ENCODE measurements at places on chromosomes 7 and 10.

DNA sequence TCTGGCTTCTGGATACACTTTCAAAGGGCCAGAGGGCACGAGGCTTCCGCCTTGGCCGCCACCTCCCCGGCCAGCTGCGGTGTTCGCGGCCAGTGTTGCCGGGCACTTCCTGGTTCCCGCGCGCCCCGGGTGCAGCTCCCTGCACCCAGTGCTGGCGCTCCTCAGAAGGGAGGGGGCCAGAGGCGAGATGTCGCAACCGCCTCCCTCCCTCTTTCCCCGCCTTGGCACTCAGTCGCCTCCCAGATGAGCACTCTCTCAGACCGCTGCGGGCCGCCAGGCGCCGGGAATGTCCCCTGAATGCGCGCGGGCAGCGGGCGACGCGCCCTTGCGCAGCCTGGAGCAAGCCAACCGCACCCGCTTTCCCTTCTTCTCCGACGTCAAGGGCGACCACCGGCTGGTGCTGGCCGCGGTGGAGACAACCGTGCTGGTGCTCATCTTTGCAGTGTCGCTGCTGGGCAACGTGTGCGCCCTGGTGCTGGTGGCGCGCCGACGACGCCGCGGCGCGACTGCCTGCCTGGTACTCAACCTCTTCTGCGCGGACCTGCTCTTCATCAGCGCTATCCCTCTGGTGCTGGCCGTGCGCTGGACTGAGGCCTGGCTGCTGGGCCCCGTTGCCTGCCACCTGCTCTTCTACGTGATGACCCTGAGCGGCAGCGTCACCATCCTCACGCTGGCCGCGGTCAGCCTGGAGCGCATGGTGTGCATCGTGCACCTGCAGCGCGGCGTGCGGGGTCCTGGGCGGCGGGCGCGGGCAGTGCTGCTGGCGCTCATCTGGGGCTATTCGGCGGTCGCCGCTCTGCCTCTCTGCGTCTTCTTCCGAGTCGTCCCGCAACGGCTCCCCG, at the start of gene FFAR4:
Gene FFAR4, plus strand, starts transcription at position 231 of the 842 bp plus-strand sequence. Its CDS starts 56 bp downstream, at position 287.
- DNase-seq: no peak

DNA sequence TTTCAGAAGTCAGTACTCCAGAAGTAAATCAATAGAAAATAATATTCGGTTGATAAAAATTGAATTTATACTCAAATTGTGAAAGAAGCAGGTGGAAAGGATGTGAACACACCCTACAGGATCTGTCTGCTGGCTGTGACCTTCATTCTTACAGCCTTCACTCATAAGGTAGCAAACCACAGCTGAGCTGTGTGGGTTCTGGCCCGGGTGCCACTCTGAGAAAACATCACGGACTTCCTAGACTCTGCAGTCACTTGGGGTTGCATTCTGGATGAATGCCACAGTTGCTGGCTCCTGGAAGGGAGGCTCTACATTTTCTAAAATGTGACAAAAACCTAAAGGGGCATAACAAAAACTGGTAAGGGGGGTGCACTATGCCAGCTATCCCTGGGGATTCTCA, 36.0 kb upstream of the ABLIM1 start:
- peak; percentile 31 for DNase-seq

DNA sequence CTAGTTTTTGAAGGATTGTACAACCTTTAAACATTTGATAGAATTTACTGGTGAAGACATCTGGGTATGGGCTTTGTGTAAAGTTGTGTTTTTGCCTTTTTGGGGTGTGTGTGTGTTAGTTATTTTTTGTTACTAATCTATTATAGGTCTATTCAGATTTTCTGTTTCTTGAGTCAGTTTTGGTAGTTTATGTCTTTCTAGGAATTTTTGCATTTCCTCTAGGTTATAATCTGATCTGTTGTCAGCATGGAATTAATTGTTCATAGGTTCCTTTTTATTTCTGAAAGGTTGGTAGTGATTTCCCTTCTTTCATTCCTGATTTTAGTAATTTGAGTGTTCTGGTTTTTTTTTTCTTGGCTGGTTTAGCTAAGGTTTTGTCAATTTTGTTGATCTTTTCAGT, 17.7 kb downstream of the SEPTIN7 start:
- no peak for DNase-seq

GRCh38 chr7:105493923-105494315, 28.2 kb downstream of the PUS7 start:
- DNase-seq: no peak

DNA sequence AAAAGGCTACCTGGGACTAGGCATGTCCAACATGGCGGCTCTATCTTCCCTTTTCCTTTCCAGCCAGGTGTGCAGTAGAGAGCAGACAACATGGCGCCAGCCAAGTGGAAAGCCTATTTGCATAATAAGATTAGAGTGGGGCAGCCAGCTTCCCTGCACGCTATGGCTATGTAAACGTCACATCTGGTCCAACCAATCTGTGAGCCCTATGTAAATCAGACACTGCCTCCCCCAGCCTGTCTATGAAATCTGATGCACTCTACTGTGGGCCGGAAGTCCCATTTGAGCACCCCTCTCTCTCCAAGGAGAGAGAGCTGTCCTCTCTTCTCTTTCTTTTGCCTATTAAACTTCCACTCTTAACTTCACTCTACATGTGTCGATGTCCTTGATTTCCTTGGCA, 984.9 kb upstream of the AUTS2 start:
- DNase-seq: no peak

DNA sequence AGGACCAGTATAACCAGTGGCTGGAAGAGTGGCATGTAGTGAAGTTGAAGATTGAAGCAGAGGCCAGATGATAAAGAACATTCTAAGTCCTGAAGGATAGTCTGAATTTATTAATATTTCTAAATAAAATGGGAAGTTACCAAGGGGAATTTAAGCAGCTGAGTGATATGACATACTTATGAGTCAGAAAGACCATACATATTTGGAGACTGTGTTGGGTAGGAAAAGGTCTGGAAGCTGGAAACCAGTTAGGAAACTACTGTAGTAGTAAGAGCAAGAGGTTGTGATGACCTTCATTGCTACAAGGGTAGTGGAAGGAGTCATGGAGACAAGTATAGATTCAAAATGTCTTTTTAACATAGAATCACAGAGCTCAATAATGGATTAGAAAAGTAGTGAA, 752.3 kb downstream of the SUGCT start:
- DNase-seq: no peak

GRCh38 chr7:107394276-107394675, 75.6 kb upstream of the GPR22 start:
- no peak for DNase-seq

DNA sequence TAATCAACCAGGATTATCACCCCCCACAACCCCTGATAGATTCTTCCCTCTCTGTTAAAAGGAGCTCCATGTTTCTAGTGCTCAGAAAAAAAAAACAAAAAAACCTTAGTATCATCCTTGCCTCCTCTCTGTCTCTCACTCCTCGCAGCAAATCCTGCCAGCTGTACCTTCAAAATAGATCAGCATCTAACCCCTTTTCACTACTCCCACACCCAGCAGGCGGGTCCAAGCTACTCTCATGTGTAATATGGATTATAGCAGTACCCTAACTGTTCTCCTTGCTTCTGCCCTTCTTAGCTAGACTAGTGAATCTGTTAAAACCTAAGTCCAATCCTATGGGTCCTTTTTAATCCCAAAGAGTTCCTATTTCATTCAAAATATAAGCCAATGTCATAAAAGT, 667.4 kb downstream of the MAGI2 start:
- no peak for DNase-seq

- no peak for DNase-seq
Measured at GRCh38 chr7:105723572-105723971, 142.3 kb upstream of the EFCAB10 start.

- DNase-seq: no peak
Measured at GRCh38 chr10:5645944-5646617, 20.3 kb downstream of the ASB13 start.

DNA sequence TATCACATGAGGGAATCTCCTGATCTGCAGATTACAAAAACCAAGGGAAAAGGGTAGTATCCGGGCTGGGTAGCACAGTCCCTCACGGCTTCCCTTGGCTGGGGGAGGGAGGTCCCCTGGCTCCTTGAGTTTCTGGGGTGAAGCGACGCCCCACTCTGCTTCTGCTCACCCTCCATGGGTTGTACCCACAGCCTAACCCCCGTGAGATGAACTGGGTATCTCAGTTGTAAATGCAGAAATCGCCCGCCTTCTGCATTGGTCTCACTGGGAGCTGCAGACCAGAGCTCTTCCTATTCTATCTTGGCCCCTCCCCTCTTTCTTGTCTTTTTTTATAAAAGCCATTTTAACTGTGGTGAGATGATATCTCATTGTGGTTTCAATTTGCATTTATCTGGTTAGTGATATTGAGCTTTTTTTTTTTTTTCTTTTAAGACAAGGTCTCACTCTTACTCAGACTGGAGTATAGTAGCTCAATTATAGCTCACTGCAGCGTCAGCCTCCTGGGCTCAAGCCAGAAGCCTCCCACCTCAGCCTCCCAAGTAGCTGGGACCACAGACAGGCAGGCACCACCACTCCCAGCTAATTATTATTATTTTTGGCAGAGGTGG, 87.8 kb downstream of the ABCC2 start:
- DNase-seq: peak; percentile 47

DNA sequence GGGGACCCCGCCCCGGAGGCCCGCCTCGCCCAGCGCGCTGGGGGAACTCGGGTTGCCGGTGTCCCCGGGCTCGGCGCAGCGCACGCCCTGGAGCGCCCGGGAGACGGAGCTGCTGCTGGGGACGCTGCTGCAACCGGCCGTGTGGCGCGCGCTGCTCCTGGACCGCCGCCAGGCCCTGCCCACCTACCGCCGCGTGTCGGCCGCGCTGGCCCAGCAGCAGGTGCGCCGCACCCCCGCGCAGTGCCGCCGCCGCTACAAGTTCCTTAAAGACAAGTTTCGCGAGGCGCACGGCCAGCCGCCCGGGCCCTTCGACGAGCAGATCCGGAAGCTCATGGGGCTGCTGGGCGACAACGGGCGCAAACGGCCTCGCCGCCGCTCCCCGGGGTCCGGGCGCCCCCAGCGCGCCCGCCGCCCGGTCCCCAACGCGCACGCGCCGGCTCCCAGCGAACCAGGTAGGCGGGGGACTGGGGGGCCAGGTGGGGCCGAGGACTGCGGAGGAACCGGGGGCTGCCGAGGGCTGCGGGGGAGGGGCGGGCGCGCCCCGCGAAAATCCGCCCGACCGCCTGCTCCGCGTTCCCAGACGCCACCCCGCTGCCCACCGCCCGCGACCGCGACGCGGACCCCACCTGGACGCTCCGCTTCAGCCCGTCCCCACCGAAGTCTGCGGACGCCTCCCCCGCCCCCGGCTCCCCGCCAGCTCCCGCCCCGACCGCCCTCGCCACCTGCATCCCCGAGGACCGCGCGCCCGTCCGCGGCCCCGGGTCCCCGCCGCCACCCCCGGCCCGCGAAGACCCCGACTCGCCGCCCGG, 574 bp downstream of the UTF1 start:
- DNase-seq: peak; percentile 45
